ENCODE measurements at places on chromosomes 12 and 14.

DNA sequence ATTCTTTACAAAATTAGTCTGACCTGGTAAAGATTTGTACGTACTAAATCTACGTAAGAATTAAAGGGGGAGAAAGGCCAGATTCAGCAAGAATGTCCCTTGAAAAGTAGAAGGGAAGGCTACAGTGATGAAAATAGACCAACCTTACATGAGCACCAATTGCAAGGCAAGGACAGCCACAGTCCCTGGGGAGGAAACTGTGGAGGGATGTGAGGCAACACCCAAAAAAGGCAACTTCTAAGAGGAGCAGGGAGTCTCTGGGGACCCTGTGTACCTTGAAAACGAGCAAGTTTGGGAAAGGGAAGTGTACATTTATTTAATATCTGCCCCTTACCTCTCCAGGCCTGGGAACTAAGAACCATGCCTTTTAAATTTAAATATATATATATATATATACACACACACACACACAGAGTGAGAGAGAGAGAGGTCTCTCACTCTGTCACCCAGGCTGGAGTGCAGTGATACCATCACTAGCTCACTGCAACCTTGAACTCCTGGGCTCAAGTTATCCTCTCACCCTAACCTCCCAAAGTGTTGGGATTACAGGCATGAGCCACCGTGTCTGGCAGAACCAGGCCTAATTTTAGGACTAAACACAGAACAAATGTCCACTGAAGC is 56.4 kb downstream of the TMCC3 start:
- DNase-seq, result no peak

DNA sequence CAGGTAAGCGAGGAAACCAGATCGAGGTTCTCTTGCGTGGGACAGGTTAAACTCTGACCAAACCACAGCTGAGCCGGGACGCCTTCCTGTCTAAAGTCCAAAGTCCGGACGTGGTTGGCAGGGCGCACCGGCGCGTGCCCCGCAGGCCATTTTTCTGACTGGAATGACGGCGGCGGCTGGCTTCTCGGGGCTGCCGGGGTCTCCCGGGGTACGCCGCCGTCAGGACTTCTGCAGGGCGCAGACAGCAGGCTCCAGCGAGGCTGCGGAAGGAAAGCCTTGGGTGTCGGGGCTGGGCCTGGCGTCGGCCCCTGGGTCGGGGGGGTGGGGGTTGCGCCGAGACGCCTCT is 32.8 kb downstream of the MIA2 start:
- DNase-seq, result no peak

GRCh38 chr12:115467531-115467930 is 783.6 kb upstream of the TBX3 start:
- no peak for DNase-seq

DNA sequence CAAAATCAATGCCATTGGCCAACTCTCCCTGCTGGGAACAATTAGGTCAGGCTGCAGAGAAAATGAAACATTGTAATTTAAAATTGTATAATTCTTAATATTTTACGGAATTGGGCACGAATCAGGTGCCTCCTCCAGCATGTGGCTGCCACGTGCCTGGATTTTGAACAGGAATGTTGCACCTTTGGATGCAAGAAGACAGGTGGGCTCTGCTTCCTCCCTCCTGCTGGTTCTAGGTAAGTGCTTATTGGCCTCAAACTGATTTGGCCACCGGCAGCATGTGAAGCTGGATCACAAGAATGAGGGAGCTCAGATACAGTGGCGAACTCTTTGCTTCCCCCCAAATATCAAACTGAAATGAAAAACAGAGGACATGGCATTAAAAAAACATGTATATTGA is 1559.9 kb upstream of the FLRT2 start:
- no peak for DNase-seq

DNA sequence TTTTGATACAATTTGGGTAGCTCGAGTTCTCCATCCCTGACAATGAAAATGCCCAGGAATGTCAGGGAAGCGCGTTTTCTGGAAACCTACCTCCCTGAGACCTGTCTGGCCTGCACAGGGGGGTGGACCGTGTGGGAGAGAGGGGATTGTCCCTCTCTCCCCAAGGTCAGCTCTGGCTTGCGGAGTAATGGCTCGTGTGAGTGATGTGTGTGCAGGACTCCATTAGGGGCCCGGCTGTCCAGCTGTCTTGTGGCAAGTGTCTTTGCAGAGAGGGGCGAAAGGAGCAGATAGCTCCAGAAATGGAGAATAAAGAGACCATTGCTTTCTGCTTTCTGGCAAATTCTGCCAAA is 215.3 kb downstream of the CHST11 start:
- no peak for DNase-seq

DNA sequence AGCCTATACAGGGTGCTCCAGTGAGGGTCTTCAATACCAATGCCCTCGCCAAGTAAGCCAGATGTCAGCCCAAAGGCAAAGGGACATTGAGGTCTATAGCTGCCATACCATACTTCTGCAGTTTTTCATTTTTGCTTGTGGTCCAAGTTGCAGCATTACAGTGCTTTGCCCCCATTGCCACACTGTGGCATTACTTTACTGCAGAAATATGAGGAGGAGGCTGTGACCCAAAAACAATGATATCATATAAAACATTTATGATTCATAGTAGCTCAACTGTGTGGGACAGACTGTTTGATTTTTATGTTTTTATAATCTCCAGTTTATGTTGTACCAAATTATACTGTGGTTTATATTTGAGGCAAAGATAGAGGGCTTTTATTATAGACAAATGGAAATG is 64.1 kb downstream of the KIAA0586 start:
- no peak for DNase-seq

GRCh38 chr12:127928615-127929571 is 338.1 kb upstream of the TMEM132C start:
- no peak for DNase-seq

DNA sequence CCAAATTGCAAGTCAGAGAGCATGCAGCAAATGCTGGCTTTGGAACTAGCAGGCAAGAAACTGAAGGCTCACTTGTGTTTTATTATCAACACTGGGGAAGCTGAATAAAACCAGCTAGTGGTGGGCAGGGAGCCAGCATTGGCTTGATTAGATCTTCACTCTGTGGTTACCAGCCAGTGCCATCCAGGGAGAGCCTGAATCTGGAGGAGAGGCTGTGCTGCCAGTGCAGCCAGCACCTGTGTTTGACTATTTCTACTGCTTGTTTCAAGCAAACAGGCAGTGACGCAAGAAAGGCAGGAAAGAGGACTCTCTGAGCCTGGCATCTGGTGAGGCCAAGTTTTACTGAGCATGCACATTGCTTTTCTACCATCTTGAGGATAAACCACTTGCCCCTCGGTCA is 247.0 kb downstream of the PHLDA1 start:
- DNase-seq, result peak; percentile 79

DNA sequence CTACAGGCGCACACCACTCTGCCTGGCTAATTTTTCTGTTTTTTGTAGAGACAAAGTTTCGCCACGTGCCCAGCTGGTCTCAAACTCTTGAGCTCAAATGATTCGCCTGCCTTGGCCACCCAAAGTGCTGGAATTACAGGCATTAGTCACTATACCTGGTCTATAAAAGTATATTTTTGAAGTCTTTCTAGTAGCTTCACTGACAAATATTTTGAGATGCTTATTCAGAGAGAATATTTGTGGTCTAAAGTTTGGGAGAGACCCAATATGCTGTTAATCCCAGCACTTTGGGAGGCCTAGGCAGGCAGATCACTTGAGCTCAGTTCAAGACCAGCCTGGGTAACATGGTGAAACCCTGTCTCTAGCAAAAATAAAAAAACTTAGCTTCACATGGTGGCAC is 22.0 kb upstream of the PPP1R12A start:
- no peak for DNase-seq

DNA sequence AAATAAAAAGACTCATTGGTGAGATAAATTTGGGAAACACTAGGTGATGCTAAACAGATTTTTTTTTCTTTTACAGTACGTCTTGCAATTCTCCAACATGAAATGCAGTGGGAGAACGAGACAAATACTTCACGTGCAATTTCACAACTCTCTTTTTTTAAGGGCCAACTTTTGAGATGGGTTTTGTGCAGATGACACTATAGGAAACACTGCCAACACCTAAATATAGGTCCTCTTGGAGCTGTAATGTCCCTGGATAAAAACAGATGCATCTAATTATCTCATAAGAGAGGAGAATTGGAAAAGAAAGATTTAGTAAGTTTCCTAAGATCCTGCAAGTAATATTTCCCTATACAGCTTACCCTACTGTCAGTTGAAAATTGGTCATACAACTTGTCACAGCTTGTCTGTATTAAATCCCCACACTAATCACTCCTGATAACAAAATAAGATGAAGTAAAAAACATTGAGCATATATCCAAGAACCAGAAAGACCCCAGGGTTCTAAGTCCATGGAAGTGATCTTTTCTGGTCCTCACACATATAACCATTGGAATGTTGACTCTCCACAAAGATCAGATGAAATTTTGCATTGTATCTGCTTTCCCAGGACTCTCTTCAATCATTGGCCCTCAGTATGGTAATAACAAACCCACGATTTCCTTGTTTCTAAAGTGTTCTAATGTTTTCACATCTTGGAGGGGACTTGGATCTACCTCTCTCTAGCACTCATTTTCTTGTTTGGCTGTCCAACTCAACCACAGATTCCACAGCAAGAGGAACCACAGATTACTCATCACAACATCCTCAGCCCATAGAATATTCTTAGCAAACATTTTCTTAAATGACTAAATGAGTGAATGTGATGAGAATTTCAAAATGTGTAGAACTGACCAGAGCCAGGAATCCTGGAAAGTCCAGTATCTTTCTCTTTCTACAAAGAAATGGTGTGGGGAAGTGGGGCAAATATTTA is 769.4 kb upstream of the USP15 start:
- DNase-seq, result no peak

DNA sequence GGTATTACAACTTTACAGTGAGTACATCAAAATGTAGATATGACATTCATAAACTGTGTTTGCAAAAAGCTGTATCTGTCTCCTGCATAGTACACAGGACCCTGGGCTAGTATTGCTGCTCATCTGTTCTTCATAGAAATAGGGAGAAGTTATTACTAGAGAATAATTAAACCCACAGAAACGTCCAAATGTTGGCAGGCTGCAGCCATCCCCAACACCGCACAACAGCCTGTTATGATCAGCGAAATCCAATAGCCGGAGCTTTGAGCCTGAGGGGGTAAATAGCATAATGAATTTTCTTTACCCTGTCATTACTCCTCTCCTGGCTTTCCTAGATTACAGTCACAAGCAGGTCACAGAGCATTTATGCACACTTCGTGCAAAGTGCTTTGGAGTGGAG is 178.0 kb downstream of the DACT1 start:
- DNase-seq, result no peak

- no peak for DNase-seq
Observed at GRCh38 chr14:61478971-61479473, 157.6 kb downstream of the PRKCH start.

DNA sequence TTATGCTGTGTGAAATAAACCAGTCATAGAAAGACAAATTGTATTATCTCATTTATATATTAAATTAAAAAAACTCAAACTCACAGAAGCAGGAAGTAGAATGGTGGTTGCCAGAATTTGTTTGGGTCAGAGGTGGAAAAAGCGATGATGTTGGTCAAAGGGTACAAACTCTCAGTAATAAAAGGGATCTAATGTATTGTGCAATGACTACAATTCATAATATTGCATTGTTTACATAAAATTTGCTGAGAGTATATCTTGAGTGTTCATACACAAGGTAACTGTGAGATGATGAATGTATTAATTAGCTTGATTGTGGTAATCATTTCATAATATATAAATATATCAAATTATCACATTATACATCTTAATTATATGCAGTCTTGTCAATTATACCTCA is 56.7 kb downstream of the FOXG1 start:
- DNase-seq, result no peak

GRCh38 chr12:4766445-4766844 is 46.2 kb downstream of the GALNT8 start:
- DNase-seq, result no peak

DNA sequence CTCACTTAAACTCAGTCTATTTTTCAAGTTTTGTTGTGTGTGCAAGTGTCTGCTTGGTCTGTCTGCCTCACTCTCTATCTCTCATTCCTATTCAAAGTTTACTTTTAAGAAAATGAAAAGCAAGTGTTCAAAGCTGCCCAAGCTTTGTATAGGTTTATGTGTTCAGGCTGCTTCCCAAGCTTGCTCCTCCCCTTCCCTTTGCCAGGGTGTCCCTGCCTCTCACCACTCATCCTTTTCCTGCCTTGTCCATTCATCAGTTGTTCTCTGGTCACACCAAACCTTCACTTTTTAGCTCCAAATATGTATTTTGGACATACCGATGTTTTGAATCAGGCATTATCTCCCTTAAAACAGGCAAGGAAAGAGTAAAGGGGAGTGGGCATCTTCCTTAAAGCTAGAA is 41.3 kb downstream of the STK38L start:
- no peak for DNase-seq

DNA sequence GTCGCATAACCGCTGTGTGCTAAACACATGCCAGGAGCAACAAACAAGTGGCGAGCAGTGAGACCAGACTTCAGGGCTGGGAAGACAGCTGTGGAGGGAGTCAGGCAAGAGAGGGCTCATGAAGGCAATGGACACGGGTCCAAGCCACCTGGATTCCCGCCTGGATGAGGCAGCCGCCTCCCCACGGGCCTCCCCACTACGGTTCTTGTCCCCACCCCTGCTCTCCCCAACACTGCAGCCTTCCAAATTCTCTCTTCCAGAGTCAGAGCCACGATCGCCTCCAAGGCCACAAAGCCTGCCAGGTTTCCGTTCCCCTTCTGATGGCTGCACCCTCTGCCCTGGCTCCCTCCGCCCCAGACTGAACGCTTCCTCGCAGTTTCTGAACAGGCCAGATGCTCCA is 36.1 kb upstream of the PIWIL1 start:
- no peak for DNase-seq

- peak; percentile 78 for DNase-seq
Observed at GRCh38 chr12:94150240-94151121, 2.1 kb downstream of the PLXNC1 start.

DNA sequence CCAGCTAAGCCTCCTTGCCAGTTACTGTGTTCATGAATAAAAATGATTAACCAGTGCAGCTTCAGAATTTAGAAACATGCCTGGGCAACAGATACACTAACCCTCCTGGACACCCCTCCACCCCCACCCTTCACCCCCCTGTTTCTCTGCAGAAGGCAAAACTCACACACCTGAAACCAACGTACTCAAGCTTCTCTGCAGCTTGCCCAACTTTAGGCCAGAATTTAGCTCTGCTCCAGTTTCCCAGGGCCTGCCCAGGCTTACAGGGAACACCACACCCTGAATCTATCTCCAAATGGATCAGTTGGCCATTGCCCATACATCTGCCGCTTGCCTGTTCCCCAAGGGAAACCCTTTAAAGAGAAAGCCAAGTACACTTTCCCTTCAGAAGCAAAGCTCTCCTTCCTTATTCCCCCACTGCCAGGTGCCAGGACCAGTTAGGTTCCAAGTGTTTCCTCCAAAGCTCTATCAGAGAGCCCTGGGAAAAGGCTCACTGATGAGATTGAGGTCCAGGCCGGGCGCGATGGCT is 1.8 kb upstream of the SPPL3 start:
- DNase-seq, result no peak

DNA sequence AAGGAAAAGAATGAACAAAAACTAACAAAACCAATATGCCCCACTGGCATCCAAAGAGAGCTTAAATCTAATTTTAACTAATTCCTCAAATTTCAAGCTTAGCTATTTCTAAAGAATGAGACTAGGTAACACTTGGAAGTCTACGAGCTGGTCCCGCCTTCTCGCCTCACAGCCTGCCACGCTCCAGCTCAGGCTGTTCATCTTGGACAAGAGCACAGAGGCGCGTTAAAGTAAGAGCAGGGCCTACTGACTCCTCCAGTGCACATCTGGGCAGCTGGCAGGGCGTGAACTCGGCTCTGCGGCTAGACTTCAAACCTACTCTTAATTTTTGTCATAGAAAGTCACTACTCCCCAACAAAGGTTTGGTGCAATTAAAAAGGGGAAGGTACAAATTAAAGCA is 64.6 kb downstream of the DICER1 start:
- no peak for DNase-seq
